ENCODE measurements at places on chromosomes 7 and 10. TPM values are rescaled to one million over a fixed set of nuclear protein-coding genes. Genes with fewer than 3 reads are reported as not detected.

GRCh38 chr10:132135053-132135872 lies 51.5 kb upstream of the DPYSL4 start:
- DNase-seq = no peak
- H3K27ac ChIP-seq = no peak overlapping the region
- no peaks in the 10 kb centered on the region for H3K36me3 ChIP-seq
- no peak overlapping the region for H3K4me3 ChIP-seq

- DNase-seq = no peak
- no peak overlapping the region for H3K27ac ChIP-seq
- H3K36me3 ChIP-seq = no peaks in the 10 kb centered on the region
- H3K4me1 ChIP-seq = no peaks in the 10 kb centered on the region
- no peak overlapping the region for H3K4me3 ChIP-seq
- H3K27me3 ChIP-seq = no peaks in the 10 kb centered on the region
These were observed 199.0 kb upstream of the GRB10 start for GRCh38 chr7:50981743-50982142.

GRCh38 chr7:739455-739982 lies 12.4 kb upstream of the PRKAR1B start:
- H3K4me3 ChIP-seq = no peak overlapping the region
- no peak overlapping the region for H3K27ac ChIP-seq
- no peak for DNase-seq
- no peaks in the 10 kb centered on the region for H3K4me1 ChIP-seq
- H3K27me3 ChIP-seq = no peaks in the 10 kb centered on the region

GRCh38 chr10:16952610-16953009 lies 135.4 kb upstream of the RSU1 start:
- no peak overlapping the region for H3K4me3 ChIP-seq
- H3K4me1 ChIP-seq = no peaks in the 10 kb centered on the region
- H3K27ac ChIP-seq = no peak overlapping the region
- no peaks in the 10 kb centered on the region for H3K27me3 ChIP-seq
- no peaks in the 10 kb centered on the region for H3K36me3 ChIP-seq
- DNase-seq = peak; percentile 31

CHST3 gene
- 17.0 TPM for total RNA-seq

PSAP gene
- 176 TPM for total RNA-seq

MUC12 gene
- total RNA-seq = 0.58 TPM

OPN1SW gene
- not detected for total RNA-seq
